ENCODE measurements at places on chromosomes 4 and X. TPM values are rescaled to one million over a fixed set of nuclear protein-coding genes. Genes with fewer than 3 reads are reported as not detected.

GRCh38 chrX:136862546-136862945, 18.0 kb downstream of the RBMX start:
- H3K27me3 ChIP-seq: no peaks in the 10 kb centered on the region
- no peak overlapping the region for H3K27ac ChIP-seq
- no peaks in the 10 kb centered on the region for H3K36me3 ChIP-seq
- DNase-seq: no peak

DNA sequence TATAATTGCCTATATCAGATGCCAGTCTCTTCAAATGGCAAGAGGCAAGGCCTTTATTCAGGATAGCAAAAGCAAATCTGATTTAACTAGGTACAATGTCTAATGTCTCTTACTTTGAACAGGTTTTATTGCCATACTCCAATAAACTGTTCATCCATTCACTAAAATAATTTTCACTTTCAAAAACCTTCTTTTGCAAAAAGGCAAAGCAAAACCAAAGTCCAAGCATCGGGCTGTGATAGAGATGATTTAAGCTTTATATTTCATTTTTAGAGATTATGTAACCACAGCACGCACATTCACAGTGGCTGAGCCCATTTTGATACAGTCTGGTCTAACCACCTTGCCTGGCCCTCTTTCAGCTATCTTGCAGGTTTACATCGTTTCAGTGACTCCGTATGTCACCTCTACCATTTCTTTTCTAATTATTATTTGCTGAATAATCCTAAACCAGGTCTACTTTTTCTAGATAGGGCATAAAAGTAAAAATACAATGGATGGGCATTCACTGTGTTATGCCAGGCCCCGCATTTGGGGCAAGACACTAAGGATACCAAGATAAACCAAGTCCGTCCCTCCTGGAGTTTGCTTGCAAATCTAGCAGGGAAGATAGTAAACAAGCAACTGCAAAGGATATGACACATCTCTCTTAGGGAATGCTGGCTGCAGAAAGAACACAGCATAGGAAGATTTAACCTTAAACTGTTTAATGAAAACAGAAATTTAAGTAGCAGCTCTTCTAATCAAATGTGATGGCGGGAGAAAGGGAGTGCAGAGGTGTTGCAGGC, 1.8 kb downstream of the CASP3 start:
- H3K4me1 ChIP-seq: peaks cover 14% of the 10 kb centered on the region
- H3K27me3 ChIP-seq: no peaks in the 10 kb centered on the region
- H3K27ac ChIP-seq: peak overlapping the region; percentile 97
- no peak for DNase-seq
- no peak overlapping the region for H3K4me3 ChIP-seq
- H3K36me3 ChIP-seq: no peaks in the 10 kb centered on the region

DNA sequence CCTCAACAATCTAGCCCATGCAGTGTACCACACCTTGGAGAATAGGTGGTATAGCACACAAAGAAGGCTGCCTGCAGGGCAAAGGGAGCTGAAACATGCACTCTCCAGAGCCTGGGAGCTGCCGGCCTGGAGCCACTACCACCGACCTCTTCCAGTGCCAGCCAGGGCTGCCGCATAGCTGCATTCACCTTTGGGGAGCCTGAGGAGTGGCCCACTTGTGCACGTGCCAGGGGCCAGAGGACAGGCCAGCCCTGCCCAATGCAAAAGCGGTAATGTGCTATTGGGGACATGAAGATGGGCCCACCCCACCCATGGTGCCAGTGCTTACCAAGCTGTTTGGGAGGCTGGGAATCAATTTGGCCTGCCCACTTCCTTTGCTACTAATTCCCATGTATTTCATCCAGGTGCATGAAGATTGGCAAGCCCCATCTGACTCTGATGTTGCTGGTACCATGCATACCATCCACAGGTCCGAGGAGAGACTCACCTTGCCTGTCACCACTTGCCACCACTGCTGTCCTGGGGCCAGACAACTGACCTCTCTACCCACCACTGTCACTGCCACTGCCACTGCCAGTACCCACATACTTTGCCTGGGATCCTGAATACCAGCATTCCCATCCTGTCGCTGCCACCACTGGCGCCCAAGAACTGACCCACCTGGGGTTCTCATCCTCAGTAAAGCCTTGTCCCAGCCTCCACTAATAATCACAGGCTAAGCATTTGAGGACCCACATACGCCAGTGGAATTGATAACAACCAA, 506.9 kb downstream of the MAGEB5 start:
- no peak overlapping the region for H3K4me3 ChIP-seq
- H3K27me3 ChIP-seq: no peaks in the 10 kb centered on the region
- DNase-seq: no peak
- no peaks in the 10 kb centered on the region for H3K4me1 ChIP-seq

DNA sequence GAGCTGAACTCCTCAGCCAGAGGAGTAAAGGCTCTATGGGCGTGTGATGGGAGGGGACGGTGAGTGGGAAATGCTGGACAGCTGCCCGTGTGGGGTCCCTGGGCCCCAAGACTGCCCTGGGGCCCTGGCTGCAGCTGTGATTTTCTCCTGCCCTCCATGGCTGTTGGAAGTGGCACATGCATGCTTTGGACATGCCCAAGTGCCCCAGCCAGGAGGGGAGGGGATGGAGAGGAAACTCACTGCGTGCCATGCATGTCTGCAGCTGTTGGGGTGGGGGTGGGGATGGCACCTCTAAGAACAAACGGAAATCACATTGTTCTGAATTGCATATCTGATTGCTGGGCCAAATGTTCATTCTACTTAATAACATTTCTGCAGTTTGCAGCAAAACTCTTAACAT, 52.4 kb downstream of the MID2 start:
- H3K27ac ChIP-seq: no peak overlapping the region
- no peak for DNase-seq
- H3K4me1 ChIP-seq: no peaks in the 10 kb centered on the region
- no peak overlapping the region for H3K4me3 ChIP-seq

DNA sequence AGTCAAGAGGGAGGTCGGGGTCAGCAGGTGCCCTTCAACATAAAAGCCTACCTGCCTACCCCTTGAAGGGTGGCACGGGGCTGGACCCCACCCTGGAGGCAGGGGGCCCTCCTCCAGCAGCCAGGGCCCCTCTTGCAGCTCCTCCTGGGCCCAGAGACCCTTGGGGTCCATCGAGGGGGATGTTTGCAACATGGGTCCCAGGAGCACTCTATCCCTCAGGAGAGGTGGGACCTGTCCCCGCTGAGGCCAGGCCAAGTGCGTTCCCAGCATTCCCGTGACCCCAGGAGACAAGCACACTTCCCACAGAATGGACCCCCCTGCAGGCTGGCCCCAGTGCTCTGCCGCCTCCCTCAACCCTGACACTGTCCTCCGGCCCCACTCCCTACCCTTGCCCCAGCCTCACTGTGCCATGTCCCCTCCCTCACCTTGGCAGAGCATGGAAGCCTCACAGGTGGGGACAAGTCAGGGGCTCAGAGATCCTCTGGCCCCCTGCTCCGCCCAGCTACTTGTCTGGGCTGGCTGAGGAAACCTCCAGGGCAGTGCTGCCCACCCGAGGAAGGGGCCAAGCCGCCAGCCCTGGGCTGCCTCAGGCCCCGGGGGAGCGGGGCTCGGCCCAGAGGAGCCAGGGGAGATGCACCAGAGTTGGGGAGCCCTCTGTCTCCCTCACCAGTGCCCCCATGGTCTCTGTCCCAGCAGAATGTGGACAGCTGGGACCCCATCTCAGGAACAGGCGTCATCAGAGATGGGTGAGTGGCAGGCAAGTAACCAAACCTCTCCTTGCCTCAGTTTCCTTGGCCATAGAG, 2.2 kb downstream of the MXD4 start:
- H3K4me3 ChIP-seq: no peak overlapping the region
- no peaks in the 10 kb centered on the region for H3K36me3 ChIP-seq
- H3K27me3 ChIP-seq: no peaks in the 10 kb centered on the region
- peak overlapping the region; percentile 93 for H3K27ac ChIP-seq

Gene TEX13B
- polyA plus RNA-seq: 0.34 TPM

Gene TEC
- 3.5 TPM for polyA plus RNA-seq

Gene PPBP
- not detected for polyA plus RNA-seq
